ENCODE measurements at places on chromosomes 7 and 10. TPM values are rescaled to one million over a fixed set of nuclear protein-coding genes. Genes with fewer than 3 reads are reported as not detected.

PPP1R17 gene
- total RNA-seq: not detected

CALML5 gene
- not detected for total RNA-seq

MBLAC1 gene
- 1.7 TPM for total RNA-seq

NUP42 gene
- 27.1 TPM for total RNA-seq

TSPAN15 gene
- total RNA-seq: 48.3 TPM

LIPN gene
- not detected for total RNA-seq

METTL27 gene
- 0.09 TPM for total RNA-seq

ADCYAP1R1 gene
- under 0.01 TPM for total RNA-seq
